ENCODE measurements at places on chromosomes 7 and 10.

DNA sequence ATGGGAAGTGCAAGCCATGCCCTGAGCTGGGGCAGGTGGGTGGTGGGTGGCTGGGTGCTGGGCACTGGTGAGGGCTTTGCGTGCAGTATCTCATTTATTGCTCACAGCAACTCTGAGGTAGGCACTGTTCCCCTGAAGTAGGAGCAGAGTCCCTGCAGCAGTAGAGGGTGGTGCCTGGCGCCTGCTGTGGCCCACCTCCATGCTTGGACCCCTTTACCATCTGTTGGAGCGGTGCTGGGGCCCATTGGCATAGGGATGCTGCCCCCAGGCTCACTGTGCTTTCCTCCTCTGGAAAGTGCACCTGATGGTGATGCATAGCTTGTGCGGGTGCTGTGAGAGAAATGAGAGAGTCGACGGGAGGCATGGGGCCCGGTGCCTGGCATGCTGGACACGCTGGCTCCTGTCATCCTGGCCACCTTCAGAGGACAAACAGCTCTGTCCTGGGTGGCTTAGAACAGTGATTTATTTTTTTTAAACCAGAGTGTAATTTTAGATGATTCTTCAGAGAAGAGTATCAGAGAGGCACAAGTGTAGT, 10.4 kb downstream of the SFRP5 start:
- DNase-seq: no peak

- peak; percentile 94 for DNase-seq
Measured at GRCh38 chr10:3482200-3482993, 302.6 kb downstream of the KLF6 start.

- no peak for DNase-seq
Measured at GRCh38 chr7:128415217-128415785, 5.5 kb upstream of the IMPDH1 start.

DNA sequence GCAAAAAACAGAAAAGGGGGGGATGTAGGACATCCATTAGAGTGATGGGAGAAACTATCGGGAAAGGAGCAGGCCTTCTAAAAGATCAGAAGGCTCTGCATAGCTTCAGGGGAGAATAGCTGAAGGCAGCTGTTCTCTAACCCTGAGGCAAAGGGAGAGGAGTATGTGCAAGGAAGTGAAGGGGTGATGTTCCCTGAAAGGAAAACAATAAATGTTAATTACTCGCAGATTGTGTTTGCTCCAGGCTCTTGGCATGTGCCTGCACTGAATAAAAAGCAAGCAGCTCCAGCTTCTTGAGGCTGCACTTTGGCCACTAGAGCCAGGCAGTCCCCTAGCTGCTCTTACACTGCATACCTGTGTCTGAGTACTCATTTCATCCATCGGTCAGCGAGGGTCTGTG, 14.4 kb upstream of the STARD3NL start:
- no peak for DNase-seq

DNA sequence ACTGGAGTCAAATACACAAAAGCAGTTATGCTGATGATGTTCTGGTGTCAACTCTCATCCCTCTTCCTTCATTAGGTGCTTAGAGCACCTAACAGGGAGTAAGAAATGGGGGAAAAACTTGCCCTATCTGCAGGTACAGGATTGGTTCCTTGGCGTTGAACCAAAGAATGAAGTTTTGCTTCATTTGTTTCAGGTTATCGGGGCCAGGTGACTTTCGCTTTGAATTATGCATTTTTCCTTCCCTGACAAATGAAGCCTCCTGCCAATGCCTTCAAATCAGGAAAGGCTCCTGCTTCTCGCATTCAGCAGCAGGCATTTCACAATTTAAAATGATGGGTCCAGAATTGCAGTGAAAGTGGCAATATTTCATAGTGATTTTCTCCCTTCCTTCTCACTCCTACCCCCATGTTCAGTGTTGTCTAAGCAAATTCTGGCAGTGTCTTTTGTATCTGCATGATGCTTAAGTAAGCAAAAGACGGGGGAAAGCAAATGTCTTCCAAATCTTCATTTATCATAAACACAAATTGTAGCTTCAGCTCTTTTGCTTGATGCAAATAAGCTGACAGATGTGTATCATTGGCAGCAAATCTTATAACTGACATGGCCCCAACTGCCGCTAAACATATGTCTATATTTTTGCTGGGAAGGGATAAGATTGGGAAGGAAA, 29.4 kb downstream of the DNAJB9 start:
- DNase-seq: no peak

GRCh38 chr7:23184709-23185359, 3.0 kb downstream of the NUP42 start:
- no peak for DNase-seq

- DNase-seq: no peak
Measured at GRCh38 chr7:127239814-127240213, 12.9 kb downstream of the GRM8 start.

DNA sequence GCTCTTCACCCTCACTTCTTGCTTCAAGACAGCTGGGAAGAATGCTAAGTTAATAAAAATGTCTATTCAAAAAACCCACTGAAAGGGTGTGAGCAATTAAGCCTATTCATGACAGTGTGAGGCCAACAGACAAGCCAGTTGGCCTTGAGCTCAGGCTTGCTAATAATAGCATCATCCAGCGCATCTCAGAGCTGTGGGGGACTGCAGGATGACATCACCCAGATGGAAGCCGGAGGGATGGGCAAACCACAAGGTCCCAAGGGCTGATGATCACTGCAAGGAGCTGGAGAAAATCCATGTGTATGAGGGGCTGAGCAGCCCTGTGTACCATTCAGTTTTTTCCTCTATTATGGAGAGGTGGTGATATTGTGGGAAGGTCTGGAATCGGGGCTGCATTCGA, 770.4 kb downstream of the TNS3 start:
- DNase-seq: peak; percentile 54

- DNase-seq: no peak
Measured at GRCh38 chr10:1553951-1554350, 183.4 kb downstream of the ADARB2 start.

DNA sequence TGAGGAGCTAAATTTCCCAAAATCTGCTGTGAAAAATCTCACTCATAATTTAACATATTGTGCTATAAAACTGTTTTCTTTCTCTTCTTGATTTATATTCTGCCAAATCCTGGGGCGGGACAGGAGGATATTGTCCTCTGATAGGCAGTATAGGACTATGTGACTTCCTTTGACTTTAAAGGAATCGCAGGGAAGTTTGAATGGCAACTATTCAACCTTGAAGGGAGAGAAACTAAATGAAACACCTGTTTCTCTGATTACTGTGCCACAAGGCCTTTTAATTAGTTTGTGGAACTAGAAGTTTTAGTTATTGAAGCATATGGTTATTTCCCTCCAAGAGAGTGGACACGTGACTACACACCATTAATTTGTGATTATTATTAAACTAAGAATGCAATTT, 607.4 kb downstream of the GATA3 start:
- DNase-seq: no peak

GRCh38 chr7:120843109-120843508, 14.8 kb downstream of the TSPAN12 start:
- DNase-seq: no peak

DNA sequence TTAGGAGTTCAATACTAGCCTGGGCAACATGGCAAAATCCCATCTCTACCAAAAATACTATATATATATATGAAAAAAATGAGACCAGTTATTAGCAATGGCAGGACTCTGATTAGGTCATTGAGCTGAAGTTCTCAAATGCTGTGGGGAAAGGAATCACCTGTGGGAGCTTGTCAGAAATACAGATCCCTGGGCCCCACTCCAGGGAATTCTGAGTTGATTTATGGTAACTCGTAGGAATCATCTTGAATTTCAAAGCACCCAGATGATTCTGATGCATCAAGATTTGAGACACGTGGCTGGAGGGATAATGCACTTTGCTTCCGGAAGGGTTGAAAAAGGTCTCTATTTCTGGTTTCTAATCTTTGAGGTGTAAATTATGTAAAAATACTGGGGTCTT, 1.0 kb upstream of the ANKRD1 start:
- no peak for DNase-seq

DNA sequence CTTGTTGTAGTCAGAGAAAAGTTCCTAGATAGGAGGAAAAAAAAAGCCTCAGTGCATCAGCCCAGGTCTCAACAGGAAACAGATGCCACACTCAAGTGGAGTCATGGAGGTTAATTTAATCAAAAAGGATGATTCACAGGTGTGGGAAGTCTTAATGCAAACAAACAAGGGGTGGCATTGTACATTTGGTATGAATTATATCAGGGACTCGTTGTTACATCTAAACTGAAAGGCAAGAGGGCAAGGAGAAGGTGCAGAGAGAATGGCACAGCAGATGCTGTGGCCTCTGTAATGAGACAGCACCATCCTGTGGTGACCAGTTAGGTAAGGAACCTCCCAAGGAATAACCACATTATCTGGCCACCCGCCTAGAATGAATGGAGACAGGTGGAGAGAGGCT, 133.7 kb downstream of the PTPRZ1 start:
- peak; percentile 75 for DNase-seq

GRCh38 chr10:11986593-11987216, 55.9 kb downstream of the UPF2 start:
- DNase-seq: peak; percentile 29

DNA sequence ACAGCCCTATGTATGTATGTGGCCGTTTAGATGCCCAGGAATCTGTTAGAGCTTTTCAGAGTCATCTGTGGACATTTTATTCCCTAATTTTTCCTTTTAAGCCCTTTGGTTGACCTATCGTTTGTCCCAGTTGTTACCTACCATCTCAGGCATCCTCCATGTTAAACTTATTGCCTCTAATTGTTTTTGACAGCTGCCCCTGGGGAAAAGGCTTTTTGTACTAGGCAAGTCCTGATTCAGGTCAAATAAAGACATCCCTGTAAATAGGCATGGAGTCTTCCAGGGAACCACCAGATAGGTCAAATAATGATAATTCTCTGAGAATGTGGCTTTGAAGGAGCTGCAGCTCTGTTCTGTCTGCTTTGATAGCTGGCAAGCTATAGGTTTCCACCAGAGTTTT, 87.7 kb upstream of the CYP26C1 start:
- DNase-seq: no peak

GRCh38 chr10:111098679-111099437, 22.0 kb downstream of the ADRA2A start:
- no peak for DNase-seq

- peak; percentile 69 for DNase-seq
Measured at GRCh38 chr7:75905785-75906604, 9.0 kb upstream of the POR start.

GRCh38 chr10:71513540-71513853, 116.8 kb downstream of the CDH23 start:
- no peak for DNase-seq

DNA sequence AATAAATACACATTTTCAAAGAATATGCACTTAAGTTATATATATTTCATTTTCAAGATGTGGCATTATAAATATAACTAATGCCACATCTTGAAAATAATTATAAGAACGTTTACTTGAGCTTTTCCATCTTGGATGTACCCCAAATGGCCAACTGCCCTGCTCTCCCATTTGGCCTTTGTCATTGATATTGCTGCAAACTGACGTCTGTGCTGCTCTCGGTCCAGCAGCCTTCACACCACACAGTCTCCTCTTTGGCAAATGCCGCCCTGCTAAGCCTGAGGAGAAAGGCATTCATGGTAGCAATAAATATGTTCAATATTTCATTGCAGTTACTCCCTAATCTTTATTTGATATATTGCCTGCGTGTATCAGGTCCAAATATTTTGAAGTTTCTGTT, 384.6 kb upstream of the ADARB2 start:
- no peak for DNase-seq

DNA sequence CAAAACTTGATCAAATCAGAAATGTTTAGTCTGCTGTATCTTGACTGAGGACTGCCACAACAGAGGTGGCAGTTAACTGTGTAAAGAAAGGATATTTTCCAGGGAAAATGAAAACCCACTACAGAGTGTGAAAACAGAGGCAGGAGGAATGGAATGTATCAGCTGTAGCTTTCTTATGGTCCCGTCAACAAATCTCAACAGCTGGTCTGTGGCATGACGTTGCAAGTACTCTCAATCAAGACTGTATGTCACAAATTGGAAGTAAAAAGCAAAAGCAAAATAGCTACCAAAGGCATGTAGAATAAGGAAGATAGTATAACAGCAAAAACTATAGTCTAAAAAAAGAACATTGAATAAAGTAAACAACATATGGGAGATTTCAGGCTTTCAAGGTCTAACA, 123.5 kb downstream of the KMT2C start:
- no peak for DNase-seq

- no peak for DNase-seq
Measured at GRCh38 chr10:133062085-133062484, 25.6 kb upstream of the ADGRA1 start.

- no peak for DNase-seq
Measured at GRCh38 chr10:122997864-122998263, 10.7 kb downstream of the IKZF5 start.

GRCh38 chr10:132400041-132400546, 3.1 kb downstream of the PWWP2B start:
- DNase-seq: no peak

DNA sequence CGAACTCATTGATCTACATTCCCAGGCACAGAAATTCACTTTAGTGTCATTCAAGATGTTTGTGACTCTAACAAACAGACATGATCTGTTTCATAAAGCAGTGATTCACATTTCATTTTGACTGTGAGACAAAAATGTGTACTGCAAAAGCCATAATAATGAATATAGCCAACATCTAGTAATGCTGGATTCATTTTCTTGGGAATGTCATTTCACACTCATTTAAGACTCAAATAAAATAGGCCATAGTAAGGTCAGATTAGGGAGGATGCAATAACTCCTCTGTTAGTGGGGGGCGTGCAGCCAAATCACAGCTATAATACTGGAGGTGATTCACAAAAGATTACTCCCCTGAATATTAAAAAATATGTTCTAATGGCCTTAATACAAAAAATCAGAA, 566.6 kb upstream of the ZWINT start:
- DNase-seq: no peak

GRCh38 chr10:5395168-5395567, 9.5 kb downstream of the TUBAL3 start:
- DNase-seq: no peak

GRCh38 chr10:107800061-107800460, 635.6 kb upstream of the SORCS1 start:
- DNase-seq: no peak

- DNase-seq: no peak
Measured at GRCh38 chr10:35705051-35705450, 63.0 kb upstream of the FZD8 start.

- DNase-seq: peak; percentile 88
Measured at GRCh38 chr7:44639671-44640321, 33.4 kb downstream of the OGDH start.

Measured in foreskin keratinocyte (primary cell).